Hindlimb muscle (tissue), 1 donor: ENCODE measurements at places on chromosomes 2 and 18.
A peak's percentile ranks its signal among the peaks of the same experiment; 100 is the strongest.

GRCh38 chr2:235095569-235095968 is 143.8 kb downstream of the SH3BP4 start:
- DNase-seq = no peak

- no peak for DNase-seq
Measured at GRCh38 chr18:45355944-45356520, 259.2 kb upstream of the SLC14A2 start.

DNA sequence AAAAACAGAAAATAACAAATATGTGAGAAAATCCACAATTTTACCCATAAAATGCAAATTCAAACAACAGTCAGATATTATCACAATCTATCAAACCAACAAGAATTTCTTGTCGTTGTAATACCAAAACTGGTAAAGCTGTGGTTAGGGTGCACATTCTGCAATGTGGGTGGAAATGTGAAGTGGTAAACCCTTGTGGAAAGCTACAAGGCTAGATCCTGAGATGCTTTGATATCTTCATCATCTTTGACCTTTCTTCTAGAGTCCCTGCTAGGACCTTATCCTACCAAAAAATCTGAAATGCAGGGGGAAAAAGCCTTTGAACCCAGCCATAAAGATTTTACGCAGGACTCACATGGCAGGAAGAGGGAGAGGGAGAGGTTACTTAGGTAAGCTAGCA is 17.2 kb upstream of the ATG16L1 start:
- no peak for DNase-seq

DNA sequence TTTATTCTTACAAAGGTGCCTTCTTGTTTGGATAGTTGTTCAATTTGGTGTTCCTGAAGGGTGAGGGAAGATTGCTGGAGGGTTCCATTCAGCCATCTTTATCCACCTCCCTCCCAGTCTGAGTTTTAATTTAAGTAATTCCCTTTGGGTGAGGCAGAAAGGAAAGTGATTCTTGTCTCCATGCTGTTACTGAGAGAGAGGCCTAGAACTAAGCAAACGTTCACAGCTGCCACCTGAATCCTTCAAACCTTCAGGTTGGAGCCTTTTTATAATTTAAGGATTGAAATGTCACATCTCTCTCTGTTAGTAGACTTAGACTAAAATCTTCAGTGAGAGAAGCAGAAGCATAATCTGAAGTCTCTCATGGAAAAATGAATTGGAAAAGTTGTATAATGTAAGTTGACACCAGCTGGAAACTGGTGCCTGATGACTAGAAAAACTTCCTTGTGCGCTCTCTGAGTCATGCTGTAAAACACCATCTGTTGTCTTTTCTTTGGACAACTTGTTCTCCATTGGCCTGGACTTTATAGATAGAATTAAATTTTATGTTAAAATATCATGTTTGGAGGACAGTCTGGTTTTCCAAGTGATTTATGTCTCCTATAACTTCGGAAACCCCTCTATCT is 14.6 kb downstream of the STRADB start:
- DNase-seq = peak; percentile 82

- peak; percentile 86 for DNase-seq
Measured at GRCh38 chr18:26547646-26548414, 523 bp downstream of the KCTD1 start.

GRCh38 chr2:7588295-7588694 is 671.1 kb downstream of the RNF144A start:
- no peak for DNase-seq

- DNase-seq = no peak
Measured at GRCh38 chr2:137250401-137250800, 485.1 kb downstream of the THSD7B start.

GRCh38 chr2:94874277-94874997 is 3.2 kb downstream of the TEKT4 start:
- DNase-seq = no peak

DNA sequence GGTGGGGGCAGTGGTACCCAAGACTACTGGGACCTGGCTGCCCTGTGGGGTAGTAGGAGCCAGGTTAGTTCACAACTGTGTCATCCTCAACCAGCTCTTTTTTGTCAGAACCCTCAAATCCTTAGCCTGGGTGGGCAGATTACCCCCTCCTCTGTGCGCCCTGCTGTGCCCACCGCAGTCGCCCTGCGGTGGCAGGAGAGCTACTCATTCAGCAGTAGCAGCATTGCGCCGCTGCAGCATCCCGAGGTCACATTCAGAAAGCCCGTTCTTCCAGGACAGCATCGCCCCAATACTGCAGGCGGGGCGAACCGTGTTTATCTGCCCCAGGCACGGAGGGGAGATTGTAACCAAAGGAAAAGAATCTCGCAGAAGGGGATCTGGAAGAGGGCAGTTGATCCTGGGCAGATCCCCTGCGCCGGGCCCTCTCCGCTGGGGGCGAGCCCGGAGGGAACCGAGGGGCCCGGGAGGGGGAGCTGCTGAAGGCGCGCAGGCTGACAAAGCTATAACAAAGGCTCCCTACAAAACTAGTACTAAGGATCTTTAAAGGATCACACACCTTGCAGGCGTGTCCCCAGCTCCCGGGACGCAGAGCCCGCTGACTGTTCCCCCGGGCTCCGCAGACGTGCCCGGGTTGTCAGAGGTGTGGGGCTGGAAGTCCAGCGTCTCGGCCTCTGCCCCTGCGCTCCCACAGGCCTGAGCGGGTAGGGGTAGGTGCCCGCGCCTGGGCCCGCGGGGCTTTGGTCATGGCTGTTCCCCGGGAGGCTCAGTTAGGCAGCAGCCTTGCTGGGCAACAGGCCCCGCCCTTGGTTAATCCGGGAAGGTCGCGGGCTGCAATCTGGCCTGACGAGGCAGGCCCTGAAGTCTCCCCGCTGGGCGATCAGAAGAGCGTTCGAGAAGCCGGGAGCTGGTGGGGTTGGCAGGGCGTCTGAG is 13.2 kb downstream of the POU3F3 start:
- no peak for DNase-seq

DNA sequence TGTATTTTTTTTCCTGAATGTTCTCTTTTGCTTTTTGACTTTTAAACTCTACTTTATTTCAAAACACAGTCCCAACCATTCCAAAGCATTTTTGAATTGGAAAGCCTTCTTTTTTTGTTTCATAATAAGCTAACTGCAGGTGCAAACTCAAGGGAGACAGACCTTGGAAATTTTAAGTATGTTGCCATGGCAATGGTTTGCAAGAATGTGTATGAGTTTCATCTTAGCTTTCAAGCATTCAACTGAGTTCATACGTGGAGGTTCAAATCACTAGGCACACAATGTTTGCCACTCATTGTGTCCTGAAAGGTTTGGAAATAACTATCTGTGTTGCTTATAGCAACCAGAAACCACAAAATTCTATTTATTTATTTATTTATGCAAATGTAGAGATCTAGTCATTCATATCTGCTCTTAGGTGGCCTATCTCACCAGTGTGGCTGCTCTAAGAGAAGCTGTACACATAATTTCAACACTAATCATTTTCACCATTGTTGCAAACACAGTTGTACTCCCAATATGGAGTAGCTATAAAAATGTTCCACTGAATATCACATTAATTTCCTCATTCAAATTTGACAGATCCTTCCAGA is 805.7 kb upstream of the FSHR start:
- peak; percentile 47 for DNase-seq

DNA sequence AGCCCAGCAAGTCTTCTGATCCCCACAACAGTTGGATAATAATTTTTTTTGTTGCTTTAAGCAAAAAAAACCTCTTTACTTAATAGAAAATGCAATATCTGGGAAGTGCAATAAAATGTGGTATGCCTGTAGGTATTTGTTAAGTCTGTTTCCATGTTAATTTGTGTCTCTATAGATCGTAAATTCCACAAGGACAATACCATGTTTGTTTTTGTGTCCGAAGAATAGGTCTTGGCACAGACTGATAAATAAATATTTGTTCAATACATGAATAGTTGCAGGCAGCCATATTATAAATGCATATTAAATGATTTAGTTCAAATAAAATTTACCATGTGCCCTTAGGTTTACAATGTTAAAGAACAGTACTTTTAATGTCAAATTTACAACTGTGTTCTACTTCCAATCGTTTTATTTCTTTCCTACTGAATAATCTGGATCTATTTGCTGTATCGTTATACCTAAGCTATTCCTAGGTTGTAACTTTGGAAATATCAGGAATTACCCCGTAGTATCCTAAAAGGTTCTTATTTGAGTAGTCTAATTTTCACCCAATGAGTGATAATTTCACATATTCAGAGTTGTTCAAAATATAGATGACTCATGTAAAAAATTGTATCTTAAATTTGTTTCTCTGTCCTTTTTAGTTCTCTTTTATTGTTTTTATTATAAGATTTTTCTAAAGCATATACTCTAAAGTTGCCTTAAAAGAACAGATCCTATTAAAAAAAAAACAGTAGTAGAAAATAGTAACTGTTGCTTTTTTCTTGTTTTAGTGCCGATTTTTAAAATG is 151.8 kb downstream of the EHBP1 start:
- no peak for DNase-seq

- DNase-seq = no peak
Measured at GRCh38 chr2:150259746-150260145, 227.7 kb downstream of the RND3 start.

GRCh38 chr18:8257851-8258434 is 351.3 kb upstream of the RAB12 start:
- DNase-seq = no peak

DNA sequence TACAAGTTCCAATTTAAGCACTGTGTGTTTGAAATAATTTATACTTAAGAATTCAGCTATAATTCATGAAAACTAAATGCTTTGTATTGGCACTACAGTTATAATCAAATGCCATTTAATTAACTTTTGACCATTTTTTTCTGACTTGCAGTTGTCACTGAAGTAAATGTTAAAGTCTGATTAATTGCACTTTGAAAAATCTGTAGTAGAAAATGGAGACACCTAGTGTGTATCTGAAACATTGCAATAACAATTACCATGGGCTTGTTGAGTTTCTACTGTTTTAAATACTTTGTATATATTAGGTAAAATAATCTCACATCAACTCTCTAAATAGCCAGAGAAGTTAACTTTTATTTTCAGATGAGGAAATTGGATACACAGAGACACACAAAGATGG is 458.6 kb upstream of the FSIP2 start:
- DNase-seq = no peak

DNA sequence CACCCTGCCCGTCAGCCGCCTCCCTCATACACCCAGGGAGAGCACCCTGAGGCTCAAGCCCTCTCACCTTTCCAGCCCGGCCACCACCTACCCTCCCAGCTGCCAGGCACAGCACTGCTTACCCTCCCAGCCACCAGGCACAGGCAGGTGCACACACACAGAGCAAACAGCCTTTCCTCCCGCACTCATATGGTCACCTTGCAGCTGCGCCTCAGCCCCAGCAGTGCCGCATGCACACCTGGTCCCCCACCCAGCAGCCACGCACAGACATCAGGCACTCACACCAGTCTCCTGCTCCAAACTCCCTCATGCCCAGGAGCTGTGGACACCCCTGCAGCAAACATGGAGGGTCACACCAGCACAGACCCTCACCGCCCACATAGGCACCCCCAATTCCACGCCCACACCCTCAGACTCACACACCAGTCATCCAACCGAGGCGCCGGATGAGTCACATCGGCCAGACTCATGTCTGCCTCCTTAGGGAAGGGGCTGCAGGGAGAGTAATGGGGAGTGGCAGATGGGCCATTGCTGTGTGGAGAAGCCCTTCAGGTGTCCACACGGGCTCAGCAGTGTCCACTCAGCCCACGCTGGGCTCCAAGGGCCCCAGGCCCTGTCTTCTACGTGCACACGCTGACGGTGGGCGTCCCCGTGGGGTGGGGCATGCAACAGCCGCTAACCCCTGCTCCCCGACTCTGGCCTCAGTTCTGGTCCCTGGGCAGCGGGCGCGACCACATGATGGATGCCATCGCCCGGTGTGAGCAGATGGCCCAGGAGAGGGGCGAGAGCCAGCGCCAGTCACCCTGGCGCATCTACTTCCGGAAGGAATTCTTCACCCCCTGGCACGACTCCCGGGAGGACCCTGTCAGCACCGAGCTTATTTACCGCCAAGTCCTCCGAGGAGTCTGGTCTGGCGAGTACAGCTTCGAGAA is 22.3 kb upstream of the GPR17 start:
- no peak for DNase-seq

DNA sequence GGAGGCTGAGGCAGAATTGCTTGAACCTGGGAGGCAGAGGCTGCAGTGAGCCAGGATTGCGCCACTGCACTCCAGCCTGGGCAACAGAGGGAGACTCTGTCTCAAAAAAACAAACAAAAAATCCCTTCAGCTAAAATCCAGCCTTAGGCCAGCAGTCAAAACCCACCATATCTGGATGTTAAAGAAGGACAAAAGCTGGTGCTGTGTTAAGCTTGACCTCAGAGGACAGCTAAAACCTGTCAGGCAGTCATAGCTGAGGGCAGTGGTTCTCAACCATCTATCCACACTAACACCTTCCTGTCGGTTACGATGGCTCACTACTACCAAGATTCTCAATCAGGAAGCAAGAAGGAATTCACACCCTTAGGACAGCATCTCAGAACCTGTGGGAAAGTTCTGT is 9.6 kb downstream of the PTRHD1 start:
- no peak for DNase-seq

GRCh38 chr2:118641711-118642110 is 205.7 kb downstream of the EN1 start:
- DNase-seq = no peak

GRCh38 chr2:52465287-52465686 is 1302.3 kb upstream of the CHAC2 start:
- no peak for DNase-seq

GRCh38 chr2:177489719-177490301 is 97.2 kb downstream of the AGPS start:
- DNase-seq = peak; percentile 56

- DNase-seq = no peak
Measured at GRCh38 chr2:181143790-181144300, 163.4 kb downstream of the UBE2E3 start.
